ENCODE measurements at places on chromosomes 12 and 14.

GRCh38 chr14:88322504-88323085 lies 474 bp downstream of the KCNK10 start:
- no peak for DNase-seq

DNA sequence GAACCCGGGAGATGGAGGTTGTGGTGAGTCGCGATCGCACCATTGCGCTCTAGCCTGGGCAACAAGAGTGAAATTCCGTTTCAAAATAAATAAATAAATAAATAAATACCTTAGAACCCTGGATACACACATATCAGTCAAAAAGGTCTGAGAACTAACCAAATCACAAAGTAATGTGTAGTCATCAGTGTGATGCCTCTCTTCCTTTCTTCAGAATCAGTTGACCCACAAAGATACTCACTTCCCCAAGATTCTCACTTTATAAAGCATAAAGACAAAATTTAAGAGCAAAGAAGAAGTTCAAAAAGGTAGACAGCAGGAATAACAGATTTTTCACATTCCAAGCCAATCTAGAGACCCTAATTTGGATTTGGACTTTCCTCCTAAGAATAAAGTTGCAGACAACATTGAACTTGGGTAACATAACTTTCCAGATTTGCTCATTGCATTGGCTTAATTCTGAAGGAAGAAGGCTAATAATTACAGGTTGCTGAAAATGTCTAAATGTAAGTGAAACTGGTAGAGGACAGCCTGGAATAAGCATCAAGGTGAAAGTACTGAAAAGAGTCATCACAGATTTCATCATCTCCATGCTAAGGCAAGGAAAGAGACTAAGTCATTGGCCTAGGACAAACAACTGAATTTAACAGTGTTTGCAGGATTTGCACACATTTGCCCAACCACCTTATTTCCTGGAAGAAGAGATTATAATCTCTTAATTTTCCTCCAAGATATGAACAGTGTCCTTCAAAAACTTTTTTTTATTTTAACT lies 17.4 kb downstream of the TMED10 start:
- no peak for DNase-seq

GRCh38 chr12:93918262-93918661 lies 230.1 kb upstream of the PLXNC1 start:
- no peak for DNase-seq

- DNase-seq, result no peak
Measured at GRCh38 chr12:92425165-92425564, 277.6 kb upstream of the PLEKHG7 start.

DNA sequence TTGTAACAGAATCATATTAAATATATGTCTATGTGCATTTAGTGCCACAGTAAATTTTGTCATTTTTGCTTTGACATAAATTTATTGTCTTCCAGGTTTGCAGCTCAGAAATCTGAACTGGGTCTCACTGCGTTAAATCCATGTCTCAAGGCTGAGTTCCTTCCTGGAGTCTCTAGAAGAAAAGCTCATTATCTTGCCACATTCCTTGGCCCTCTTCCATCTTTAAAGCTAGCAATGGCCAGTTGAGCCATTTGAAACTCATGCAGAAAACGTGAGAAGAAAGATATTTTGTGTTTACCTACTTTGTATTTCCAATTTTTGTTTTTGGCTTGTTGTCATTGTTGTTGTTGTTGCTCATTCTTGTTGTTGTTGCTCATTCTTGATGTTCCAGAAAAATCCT lies 10.7 kb downstream of the PRH1 start:
- no peak for DNase-seq

- DNase-seq, result no peak
Measured at GRCh38 chr12:7075518-7075917, 15.0 kb downstream of the C1S start.

GRCh38 chr12:64392221-64392620 lies 1.7 kb upstream of the C12orf56 start:
- no peak for DNase-seq

DNA sequence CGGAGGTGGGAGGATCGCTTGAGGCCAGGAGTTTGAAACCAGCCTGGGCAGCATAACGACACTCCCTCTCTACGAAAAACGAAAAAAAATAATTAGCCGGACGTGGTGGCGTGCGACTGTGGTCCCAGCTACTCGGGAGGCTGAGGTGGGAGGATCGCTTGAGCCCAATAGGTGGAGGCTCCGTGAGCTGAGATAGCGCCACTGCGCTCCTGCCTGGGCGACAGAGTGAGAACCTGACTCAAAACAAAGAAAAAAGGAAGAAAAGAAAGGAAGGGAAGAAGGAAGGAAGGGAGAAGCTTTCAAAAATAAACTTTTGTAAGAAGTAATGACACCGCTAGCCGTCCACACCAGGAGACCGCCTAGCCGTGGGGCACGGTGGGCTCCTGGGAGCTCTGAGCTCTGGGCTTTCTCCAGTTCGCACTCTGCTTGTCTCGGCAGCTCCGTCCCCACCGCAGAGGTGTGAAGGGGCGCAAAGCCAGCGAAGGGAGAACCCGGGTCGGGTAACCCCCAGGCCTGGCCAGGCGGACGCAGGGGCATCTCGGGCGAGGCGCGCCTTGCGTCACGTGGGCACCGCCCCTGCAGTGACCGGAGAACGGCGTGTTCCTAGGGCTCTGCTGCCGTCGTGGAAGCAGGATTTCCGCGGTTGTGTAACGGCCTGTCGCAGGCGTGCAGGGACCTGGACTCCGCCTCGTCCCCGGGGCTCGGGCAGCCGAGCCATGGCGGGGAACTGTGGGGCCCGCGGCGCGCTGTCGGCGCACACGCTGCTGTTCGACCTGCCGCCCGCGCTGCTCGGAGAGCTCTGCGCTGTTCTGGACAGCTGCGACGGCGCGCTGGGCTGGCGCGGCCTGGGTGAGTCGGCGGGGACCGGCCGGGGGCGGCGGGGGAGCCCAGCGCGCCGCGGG lies at the start of gene IRAK3:
IRAK3 (plus strand) TSS at position 631 of the 902 bp plus-strand sequence; CDS start at position 717, 86 bp downstream.
- DNase-seq, result peak; percentile 96

DNA sequence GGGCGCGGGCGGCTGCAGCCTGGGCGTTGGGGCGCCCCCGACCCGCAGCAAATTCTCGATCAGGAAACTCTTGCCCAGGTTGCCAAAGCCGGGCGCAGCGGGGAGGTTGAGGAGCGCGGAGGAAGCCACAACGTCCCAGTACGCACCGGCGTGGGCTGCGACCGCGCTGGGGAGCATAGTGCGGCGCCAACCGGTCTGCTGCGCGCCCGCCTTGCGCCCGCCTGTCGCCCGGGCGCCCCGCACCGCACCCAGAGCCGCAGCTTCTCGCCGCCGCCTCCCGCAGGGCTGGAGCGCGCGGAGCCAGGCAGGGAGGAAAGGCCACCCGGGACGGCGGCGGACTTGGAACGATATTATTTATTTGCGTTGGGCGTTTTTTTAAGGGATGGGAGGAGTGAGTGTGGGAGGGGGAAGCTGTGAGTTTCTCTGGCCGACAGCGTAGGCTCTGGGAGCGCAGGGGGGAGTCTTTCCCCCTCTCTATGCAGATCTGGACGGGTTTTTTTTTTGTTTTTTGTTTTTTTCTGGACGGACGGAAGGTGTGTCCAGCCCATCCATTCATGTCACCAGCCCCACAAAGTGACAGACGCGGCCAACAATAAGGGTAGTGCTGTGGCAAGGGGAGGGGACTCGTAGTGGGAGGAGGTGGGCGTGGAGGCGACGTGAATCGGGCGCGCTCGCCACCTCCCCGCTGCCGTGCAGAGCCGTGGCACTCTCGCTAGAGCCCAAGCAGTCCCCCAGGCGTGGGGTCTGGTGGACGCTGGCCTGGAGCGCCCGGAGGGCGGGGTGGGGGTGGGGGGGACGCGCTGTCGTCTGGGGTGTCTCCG lies at the start of gene DBX2:
DBX2 (minus strand) TSS at position 349 of the 821 bp plus-strand sequence; CDS start at position 177, 172 bp downstream.
- DNase-seq, result peak; percentile 29

- no peak for DNase-seq
Measured at GRCh38 chr12:63931703-63932102, 87.2 kb downstream of the SRGAP1 start.

DNA sequence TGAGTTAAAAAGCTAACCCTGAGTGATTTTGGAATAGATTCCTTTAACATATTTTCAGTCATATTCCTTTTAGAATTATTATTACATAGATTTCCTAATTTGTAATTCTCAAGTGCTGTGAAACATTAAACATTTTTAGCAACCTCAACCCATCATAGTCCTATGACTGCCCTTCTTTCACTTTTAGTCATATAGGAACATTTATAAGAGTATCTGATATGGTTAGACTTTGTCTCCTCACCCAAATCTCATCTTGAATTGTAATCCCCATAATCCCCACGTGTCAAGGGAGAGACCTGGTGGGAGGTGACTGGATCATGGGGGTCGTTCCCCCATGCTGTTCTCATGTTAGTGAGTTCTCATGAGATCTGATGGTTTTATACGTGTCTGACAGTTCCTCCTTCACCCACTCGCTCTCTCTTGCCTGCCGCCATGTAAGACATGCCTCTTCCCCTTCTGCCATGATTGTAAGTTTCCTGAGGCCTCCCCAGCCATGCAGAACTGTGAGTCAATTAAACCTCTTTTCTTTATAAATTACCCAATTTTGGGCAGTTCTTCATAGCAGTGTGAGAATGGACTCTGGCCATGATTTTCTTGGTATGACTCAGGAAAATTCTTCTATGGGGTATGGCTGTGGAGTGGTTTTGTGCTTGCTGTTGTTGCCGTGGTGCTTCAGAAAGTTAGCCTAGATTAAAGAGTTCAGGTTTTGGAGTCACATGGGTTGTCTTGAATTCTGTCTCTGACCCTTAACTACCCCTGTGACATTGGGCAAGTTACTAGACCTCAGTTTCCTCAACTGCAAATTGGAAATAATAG lies 83.9 kb downstream of the FUT8 start:
- DNase-seq, result no peak

Data from lower lobe of right lung (tissue), 2 donors.